ENCODE measurements at places on chromosomes 4 and X. TPM values are rescaled to one million over a fixed set of nuclear protein-coding genes. Genes with fewer than 3 reads are reported as not detected.

CNKSR2 gene
- total RNA-seq, result 0.39 TPM

EREG gene
- 0.14 TPM for total RNA-seq

NAP1L3 gene
- total RNA-seq, result 15.9 TPM

NHSL2 gene
- 4.5 TPM for total RNA-seq

GLOD5 gene
- total RNA-seq, result not detected

GNRHR gene
- not detected for total RNA-seq

HTN3 gene
- total RNA-seq, result not detected

NLGN3 gene
- total RNA-seq, result 1.6 TPM

C1GALT1C1 gene
- 21.3 TPM for total RNA-seq

STAP1 gene
- not detected for total RNA-seq

STATH gene
- total RNA-seq, result not detected

PCDH18 gene
- 3.6 TPM for total RNA-seq

ASMT gene
- total RNA-seq, result not detected
